ENCODE measurements at places on chromosomes 3 and 15.

- DNase-seq: no peak
Measured at GRCh38 chr3:29585368-29585767, 304.5 kb downstream of the RBMS3 start.

GRCh38 chr3:108312656-108313055 is 16.3 kb downstream of the HHLA2 start:
- no peak for DNase-seq

DNA sequence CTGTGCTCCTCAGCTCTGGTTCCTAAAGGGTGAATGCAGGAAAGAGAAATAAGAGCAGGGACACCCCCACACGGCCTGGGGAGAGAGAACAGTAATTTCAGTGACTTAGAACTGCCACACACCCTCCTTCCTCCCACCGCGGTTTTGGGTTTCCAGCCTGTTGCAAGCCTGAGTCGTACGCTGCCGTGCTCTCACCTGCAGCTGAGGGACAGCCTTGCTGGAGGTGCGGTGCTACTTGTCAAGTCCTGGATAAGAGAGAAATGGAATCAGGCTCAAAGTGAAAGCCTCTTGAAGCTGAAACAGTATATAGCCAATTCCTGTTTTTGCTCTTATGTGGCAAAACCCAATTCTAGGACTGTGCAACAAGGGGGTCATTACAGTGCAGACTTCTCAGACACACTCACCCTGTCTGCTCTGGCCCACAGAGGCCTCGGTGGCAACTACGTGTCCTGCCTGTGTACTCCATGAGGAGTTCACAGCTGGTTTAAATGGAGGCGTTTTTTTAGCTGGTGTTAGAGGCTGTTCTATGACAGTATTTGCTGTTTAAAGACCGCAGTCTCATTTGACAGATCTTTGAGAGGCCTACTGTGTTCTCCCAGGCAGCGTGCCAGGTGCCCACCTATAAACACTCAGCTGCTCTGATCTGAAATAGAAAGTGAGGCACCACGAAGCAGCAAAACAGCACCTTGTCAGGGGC is 42.9 kb downstream of the TBC1D2B start:
- DNase-seq: peak; percentile 91

- DNase-seq: no peak
Measured at GRCh38 chr15:47929138-47929803, 191.5 kb upstream of the SLC24A5 start.

GRCh38 chr3:139326707-139327106 is 17.1 kb upstream of the MRPS22 start:
- DNase-seq: no peak

DNA sequence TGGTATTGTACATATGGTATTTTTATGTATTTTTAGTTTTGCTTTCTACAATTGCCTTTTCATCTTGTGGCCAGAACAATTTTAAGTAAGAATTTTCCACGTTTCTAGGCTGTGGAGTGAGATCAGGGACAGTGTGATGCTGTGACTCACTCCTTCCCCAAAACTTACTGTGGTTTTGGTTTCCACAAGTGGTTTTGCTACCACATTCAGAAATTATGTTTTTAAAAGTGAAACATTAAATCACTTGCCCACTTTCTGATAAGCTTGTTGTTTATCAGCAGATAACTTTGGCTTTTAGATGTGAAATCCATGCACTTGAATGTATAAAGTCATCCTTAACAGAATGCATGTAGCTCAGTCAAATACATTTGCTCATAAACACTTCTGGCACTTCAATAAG is 192.2 kb upstream of the THRB start:
- peak; percentile 14 for DNase-seq

- no peak for DNase-seq
Measured at GRCh38 chr3:160106905-160107861, 118.0 kb upstream of the C3orf80 start.

DNA sequence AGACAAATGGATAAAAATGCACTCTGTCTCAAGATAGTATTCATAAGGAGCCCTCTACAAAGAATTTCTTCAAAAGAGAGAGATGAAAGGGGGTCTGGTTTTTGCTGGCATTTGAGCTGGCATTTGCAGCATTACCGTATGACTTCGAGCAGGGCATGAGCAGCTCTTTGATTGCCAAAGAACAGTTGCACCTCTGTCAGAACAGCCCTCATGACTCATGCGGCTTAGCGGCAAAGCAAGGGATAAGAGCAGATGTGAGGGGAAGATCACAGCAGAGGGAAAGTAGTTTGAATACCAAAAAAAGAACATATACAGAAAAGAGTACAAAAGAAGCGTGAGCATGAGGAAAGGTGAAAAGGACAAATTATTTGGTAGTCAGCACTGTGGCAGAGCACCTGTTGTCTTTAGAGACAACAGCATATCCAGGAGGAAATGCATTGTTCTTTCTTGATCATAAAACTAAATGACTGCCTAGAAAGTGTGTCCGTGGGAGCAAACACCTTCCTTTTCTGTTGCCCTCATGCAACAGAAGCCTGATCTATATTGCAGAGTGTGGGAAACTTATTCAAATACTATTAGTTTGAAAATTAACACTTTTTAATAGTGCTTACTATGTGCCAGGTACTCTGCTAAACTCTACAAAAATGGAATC is 80.5 kb upstream of the SLC24A5 start:
- DNase-seq: no peak
